Fibroblast of skin of abdomen (primary cell): ENCODE measurements at places on chromosomes 2 and 18.
A peak's percentile ranks its signal among the peaks of the same experiment; 100 is the strongest.

DNA sequence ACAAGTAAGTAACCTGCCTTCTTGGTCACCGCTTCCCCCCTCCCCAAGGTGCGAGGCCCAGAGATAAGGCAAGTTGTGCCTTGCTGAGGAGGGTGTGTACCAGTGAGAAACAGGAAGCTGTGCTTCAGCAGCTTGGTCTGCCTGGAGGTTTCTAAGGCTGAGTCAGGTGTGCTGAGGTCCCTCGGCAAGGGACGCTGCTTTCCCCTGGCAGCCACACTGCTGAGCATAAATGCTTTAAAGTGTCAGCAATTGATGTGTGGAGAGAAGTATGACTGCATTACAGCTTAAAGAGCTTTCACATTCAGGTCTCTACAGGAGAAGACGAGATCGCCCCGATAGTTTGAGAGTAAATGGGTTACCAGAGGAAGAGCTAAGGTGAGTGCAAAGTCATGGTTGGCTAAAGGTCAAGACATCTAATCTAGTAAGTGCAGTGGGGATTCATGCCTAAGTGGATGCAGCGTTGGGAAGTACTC lies 86.9 kb downstream of the LIMS1 start:
- DNase-seq, result no peak

GRCh38 chr18:22168360-22168921 lies 948 bp upstream of the GATA6 start:
- DNase-seq, result peak; percentile 11

- no peak for DNase-seq
These were observed 2.1 kb upstream of the PUM2 start for GRCh38 chr2:20352581-20353216.

DNA sequence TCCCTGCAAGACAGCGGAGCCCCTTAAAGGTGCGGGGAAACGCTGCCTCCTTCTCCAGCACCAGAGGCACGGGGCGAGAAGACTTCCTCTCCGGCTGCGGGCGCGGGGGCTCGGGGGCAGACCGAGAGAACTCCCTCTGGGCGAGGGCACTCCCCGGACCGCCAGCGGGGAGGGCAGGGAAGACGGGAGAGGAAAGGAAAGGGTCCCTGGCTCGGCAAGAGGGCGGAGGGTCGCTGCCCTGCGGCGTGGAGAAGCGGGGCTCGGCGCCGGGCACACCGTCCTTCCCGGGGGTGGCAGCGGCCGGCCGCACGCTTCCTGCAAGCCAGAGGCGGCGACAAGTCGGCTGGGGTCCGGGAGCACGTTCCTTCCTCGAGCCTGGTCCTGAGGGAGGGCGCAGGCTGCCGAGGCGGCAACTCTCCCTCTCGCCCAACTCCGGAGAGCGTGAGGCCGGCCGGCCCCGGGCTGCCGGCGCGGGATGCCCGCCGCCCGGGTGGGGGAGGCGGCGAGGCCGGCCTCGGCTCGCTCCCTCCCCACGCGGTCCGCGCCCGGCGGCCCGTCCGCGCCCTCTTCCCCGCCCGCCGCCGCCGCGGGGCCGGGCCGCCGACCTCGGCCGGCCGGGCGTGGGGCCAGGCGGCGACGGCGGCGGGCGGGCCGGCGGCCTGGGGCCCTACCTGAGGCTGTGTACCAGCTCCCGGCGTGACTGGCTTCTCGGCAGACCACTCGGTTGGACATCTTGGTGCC lies 1.1 kb downstream of the MEMO1 start:
- peak; percentile 14 for DNase-seq

- no peak for DNase-seq
These were observed 80.7 kb downstream of the EPAS1 start for GRCh38 chr2:46377666-46378560.
